T-cell (primary cell): ENCODE measurements at places on chromosomes 2 and 18. TPM values are rescaled to one million over a fixed set of nuclear protein-coding genes. Genes with fewer than 3 reads are reported as not detected.

- no peak for DNase-seq
- peaks cover 3% of the 10 kb centered on the region for H3K27me3 ChIP-seq
- no peaks in the 10 kb centered on the region for H3K4me1 ChIP-seq
- no peak overlapping the region for H3K4me3 ChIP-seq
Observed at GRCh38 chr18:63963615-63964256, 6.1 kb upstream of the SERPINB8 start.

- no peaks in the 10 kb centered on the region for H3K27me3 ChIP-seq
- H3K4me1 ChIP-seq: no peaks in the 10 kb centered on the region
- no peak for DNase-seq
- H3K36me3 ChIP-seq: no peaks in the 10 kb centered on the region
Observed at GRCh38 chr2:73141896-73142295, 29.1 kb upstream of the RAB11FIP5 start.

TXNDC2 gene
- not detected for total RNA-seq

DQX1 gene
- total RNA-seq: 0.47 TPM

VIL1 gene
- 0.23 TPM for total RNA-seq
